ENCODE measurements at places on chromosomes 12 and 14.

DNA sequence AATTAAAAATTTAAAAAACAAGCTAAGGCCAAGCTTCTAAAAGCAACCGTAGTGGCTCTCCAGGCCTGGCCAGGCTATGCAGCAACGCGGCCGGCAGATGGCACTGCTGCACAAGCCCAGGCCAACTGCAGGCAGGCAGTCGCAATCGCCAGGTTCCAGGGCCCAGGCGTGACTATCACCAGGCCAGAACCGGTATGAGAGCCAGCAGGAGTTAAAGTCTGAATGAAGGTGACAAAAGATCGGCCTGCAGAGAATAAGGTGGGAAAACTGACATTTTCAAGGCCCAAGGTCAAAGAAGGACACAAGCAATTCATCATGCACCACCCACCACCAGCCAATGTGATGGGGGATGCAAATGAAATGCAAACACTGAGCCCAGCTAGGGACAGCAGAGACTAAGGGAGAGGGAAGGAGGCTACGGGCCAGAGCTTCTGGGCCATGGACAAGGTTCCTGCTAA is 43.6 kb upstream of the ANO2 start:
- peak; percentile 76 for DNase-seq

DNA sequence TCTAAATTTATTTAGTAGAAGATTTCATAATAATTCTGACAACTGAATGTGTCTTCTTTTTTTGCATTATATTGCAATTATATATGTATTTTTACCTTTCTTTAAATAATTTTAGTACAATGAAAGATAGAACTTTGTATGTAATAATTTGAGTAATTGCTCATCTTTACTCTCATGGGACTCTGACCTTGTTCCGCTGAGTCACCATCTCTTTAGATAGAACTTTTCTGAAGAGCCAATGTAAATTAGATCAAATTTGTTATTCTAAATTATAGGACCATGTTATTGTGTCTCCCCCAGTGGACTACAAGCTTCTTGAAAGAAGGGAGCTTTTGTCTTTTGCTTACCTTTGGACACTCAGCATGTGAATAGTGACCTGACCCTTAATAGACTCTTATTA is 96.1 kb downstream of the TRHDE start:
- DNase-seq = no peak

- no peak for DNase-seq
These were observed 214.2 kb downstream of the ADAMTS20 start for GRCh38 chr12:43337571-43338444.

GRCh38 chr12:53575502-53576249 is 50.5 kb downstream of the ATF7 start:
- no peak for DNase-seq

- DNase-seq = no peak
These were observed 44.8 kb upstream of the NR2C1 start for GRCh38 chr12:95118138-95118787.

DNA sequence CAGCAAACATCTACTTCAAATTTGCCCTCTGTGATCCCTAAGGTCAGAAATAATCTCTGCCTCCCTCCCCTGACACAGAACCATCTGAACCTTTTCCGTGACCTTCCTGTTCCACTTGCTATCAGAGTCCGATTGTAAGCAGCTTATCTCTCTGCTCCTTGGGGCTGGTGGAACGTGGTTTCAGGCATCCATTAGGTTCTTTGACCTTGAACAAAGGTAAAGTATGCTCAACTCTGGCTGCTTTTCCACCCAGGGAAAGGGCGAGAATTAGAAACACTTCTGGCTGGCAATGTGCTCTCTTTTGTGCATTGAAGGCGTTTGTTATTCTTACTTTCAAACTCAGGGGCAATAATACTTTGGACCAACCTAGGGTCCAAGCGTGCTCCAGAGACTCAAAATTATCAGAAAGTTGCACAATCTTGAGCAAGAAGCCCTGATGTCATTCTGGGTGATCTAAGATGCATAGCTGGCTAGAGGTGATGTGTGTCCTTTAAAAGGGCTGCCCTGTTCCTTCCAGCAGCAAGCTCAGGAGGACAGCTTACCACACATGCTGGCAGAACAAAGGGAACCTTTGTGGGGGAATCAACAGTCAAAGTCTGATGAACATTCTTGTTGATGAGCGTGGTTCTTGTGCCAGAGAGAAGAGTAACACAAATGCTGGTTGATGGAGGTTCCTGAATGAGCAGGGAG is 29.8 kb downstream of the ADGRD1 start:
- DNase-seq = no peak

DNA sequence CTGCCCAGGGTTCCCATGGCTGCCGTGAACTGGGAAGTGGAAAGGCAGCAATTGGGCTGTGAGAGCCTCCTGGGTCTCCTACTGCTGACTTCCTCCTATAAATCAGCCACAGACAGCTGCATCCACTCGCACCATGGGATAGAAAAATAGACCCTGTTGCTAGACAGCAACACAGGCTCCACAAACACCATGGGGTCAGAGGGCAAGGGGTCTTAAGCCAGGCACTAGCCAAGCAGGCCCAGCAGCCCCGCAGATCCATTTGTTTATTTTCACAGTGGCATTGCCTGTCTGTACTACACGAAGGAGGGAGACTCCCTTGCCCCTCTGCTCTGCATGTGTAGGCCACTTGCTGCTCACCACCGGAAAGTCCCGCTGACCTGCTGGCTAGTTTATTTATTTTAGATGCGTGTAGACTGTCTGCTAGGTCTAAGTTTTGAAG is 139.8 kb downstream of the DACT1 start:
- DNase-seq = no peak

DNA sequence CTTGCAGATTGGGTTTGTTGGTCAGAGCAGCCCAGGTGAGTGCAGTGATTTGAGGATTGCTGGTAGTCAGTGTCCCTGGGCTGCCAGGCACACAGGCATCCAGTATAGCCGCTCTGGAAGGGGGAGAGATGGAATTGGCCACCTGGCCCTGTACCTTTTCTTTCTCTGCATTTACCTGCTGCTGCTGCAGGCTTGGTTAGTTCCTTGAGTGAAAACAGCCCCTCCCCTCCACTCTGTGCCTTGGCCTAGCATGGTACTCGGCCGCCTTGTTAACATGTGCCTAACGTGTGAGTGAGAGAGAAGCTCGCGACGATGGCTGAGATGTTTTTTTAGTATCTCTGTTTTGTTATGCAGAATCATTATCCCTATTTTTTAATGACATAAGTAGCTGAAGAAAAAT is 49.3 kb upstream of the AMN start:
- DNase-seq = no peak

GRCh38 chr12:102756530-102756929 is 160.5 kb downstream of the PAH start:
- no peak for DNase-seq

DNA sequence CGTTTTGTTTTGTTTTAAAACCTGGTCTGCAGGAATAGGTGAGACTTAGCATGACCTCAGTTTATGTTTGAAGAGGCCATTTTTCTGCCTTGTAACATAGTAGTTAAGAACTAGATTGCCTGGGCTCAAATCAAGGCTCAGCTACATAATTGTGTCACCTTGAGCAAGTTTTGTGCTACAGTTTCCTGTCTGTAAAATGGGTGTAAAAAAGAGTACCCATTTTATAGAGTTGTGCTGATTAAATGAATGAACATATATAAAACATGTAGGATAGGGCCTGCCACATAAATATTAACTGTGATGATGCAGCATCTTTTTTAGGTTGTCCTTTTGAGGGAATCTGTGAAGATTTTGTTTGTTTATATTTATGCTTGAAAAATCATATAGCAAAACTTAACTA is 7.2 kb downstream of the WNK1 start:
- DNase-seq = no peak

DNA sequence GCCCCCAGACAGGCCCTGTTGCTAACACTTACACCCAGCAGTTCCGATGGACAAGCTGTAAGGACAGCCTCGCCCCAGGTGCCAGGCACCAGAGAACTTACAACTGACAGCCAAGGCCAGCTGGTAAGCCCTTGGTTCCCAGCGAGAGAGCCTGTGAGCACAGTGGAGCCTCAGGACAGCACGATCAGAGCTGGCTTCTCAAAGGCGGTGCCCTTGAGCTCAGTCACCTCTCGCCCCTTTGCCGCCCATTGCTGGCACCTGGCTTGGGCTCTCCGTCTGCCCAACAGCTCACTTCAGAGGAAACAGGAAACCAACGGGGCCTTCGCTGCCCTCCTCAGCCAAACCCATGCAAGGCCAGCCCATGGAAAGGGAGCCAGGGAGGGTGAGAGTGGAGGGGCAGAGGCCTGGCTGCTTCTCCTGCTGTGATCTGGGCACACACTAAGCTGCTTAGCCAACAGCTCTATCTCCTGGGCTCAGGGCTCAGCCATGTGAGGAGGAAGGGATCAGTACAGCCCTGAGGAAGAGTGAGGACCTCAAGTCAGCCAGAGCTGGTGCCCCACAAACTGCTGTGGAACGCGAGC is 98.5 kb downstream of the SINHCAF start:
- no peak for DNase-seq

Data from hypothalamus (tissue), 51 donors.